HFF-Myc (cell line): ENCODE measurements at places on chromosomes 13 and 19.

- no peak for DNase-seq
These were observed 1192.2 kb downstream of the EFNB2 start for GRCh38 chr13:105343134-105343806.

- no peak for DNase-seq
These were observed 15.6 kb upstream of the SMARCA4 start for GRCh38 chr19:10945264-10945663.

GRCh38 chr13:67175836-67176459 is 54.2 kb downstream of the PCDH9 start:
- DNase-seq = no peak

- DNase-seq = no peak
These were observed 15.4 kb downstream of the CBARP start for GRCh38 chr19:1222394-1222793.

GRCh38 chr19:30088567-30088966 is 146.5 kb downstream of the URI1 start:
- DNase-seq = no peak

DNA sequence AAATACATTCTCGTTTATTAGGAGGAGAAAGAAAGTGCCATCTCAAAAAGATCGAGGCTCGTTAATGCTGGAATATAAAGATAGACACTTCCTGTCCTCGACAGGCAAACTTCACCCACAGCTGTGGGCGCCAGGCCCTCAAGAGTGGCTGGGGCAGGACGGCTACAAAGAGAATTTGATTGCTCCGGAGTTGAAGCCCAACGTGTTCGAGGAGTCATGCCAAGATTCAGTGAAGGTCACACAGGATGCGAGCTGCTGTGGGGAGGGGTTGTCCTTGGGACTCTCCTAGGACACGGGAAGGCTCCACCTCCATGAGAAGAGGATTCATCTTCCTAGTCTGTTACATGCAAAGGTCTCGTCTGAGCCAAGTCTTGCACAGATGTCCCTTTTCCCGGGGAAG is 16.3 kb upstream of the PTPRS start:
- no peak for DNase-seq

GRCh38 chr13:106098778-106099177 is 436.7 kb downstream of the EFNB2 start:
- DNase-seq = no peak

DNA sequence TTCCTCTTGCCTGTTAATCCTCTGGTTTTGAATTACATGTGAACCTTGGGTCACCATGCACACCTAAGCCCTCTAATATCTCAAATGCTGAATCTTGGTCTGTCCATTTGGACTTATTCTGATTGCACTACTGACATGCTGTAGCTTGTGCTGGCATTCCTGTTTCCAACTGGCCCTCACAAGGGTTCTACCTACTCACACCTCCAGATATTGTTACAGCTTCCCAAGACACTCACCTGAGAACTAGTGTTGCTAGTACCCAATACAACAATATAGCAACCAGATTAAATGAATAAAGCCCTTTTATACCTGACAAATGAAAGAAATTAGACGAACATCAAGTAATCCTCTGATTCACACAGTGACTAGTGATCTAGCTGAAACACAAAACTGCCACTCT is 16.6 kb downstream of the TEX30 start:
- no peak for DNase-seq

- DNase-seq = no peak
These were observed 519.5 kb downstream of the DCT start for GRCh38 chr13:93959796-93960533.

DNA sequence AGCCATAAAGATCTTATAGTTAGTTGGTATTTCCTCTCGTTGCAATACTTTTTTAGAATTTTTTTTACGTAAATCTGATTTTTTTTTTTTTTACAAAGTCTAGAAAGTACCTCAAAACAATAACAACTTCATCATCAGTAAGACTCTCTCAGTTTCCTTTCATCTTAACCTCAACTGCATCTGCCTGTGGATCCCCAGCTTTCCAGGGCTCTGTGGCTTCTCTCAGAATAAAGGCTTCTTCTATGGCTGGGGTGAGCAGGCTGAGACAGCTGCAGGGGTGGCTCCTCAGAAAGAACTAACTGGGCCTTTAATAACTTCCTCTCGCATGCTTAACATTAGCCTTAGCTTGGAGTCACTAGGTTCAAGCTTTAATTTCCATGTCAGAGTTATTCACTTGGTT is 4.2 kb downstream of the ZNF506 start:
- no peak for DNase-seq

GRCh38 chr13:22287343-22287920 is 616.6 kb downstream of the FGF9 start:
- no peak for DNase-seq

- DNase-seq = no peak
These were observed 697.0 kb downstream of the LIG4 start for GRCh38 chr13:107518292-107518691.

DNA sequence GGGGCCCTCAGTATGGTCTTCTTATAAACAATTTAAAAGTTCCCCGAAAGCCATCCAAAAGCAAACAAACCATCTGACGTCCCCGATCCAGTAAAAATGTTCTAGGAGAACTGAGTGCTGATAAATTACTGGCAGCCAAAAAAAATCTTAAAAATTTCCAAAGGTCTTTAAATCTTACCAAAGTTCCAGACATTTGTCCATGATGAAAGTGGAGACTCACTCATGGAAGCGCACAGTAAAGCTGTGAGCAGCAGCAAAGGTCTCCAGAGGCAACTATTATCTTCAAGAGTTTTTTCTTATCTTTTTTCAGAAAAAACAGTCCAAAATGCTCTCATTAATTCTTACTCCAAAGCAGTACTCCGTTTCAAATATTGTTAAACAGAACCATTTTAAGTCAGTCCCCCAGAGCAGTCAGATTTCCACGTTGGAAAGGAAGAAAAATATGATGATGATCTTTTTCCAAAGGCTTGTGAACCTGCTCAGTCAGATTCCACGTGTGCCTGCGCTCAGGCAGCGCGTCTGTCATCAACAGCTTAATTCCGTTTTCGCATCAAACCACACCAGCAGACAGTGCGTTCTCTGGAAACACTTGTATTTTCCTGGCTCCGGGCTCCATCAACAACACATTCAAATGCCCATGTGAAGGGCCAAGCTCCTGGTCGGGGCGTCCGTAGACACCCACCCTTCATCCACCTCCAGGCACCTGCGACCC is 85.4 kb downstream of the COL4A1 start:
- DNase-seq = no peak

DNA sequence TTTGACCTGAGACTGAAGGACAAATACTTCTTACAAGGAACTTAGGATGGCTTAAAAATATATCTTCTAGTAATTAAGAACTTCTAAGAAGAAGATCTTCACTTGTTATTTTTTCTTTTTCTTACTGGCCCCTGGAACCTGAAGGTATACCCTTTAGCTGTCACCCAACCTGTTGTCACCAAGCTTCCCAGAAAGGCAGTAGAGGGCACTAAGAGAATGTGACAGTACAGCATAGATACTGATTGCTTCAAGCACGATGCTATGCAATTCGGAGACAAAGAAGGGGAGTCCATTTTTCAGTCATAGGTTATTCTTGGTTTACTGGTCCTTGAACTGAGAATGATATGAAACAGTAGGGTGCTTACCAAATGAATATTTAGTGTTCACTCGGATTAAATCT is 208.3 kb upstream of the PCDH9 start:
- DNase-seq = no peak

DNA sequence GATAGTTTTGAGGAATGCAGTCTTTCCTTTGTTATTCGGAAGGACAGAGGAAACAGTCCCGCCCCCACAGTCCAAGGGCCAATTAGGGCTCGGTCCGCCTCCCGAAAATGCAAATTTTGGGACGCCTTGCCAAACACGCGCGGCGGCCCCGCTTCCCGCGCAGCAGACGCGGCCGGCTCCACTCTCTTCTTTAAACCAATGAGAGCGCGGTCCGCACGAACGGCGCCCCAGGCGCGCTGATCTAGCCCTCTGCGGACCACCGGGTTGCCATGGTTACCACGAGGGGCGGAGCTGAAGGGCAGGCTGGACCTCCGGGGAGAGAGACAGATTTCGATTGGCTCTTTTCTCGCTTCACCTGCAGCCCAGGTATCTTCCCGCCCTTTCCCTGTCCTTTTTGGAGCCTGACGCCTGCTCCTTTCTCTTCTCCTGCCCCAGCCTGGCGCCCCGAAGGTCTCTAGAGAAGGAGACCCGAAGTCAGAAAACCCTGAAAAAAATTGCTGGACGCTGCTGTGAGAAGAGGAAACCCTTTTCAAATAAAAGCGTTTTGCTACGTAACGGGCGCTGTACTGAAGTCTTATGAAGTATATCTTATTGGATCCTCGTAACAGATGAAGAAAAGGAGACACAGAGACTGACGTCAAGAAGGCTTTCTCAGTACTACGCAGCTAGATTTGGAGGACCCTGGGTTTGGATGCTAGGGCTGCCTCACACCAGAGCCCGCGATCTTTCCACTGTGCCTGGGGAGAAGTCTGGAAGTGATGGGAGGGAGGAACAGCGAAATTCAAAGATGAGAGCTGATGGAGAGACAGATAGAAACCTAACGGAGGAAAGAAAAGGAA is 2.0 kb downstream of the PTH2 start:
- no peak for DNase-seq

DNA sequence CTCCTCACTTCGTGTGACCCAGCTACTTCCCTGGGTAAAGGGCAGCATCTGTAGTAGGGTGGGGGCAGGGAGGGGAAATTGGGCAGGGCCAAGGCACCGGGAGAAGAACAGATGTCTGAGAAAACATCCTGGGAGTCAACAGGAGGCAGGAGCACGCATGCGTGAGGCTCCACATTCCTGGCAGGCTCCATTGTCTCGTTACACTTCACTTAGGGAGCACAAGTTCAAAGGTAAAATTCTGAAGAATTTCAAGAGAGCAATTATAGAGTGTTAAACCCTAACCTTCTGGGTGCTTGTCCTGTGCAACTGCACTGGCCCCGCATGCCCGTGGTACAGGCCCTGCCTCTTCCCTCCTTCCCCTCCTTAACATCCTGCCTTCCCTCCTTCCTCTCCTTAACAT is 79.6 kb upstream of the POMP start:
- DNase-seq = no peak

DNA sequence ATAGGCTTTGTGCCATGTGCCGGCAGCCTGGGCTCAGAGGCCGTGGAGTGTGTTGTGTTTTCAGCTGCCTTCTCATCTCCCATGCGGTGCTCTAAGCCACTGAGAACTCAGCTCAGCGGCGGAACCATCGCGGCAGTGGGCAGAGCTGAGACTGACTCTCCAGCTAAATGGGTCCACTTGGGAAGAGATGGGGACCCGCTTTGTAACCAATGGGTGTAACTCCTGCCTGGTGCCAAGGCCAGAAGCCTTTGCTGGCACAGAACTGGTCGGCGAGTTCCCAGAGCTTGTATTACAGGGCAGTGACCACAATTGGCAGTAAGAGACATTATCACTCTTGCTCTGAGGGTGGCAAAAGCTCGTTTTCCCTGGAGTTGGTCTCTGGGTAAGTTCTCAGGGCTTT is 183.0 kb downstream of the STK24 start:
- DNase-seq = no peak

DNA sequence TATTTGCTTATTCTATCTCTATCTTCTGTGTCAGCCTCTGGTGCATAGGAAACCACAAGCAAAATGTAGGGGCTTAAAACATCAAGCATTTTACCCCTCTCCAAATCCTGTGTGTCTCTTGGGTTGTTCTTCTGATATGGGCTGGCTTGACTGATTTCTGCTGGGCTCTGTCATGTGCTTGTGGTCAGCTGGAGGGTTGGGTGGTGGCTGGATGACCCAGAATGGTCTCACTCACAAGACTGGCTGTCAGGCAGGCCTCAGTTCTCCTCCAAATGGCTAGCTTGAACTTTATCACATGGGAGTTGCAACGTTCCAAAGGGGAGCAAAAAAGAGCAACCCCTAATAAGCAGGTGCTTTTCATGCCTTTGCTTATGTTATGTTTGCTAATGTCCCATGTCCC is 9.6 kb upstream of the LYPD5 start:
- DNase-seq = no peak

- DNase-seq = no peak
These were observed 17.5 kb downstream of the C13orf42 start for GRCh38 chr13:51093574-51093973.

DNA sequence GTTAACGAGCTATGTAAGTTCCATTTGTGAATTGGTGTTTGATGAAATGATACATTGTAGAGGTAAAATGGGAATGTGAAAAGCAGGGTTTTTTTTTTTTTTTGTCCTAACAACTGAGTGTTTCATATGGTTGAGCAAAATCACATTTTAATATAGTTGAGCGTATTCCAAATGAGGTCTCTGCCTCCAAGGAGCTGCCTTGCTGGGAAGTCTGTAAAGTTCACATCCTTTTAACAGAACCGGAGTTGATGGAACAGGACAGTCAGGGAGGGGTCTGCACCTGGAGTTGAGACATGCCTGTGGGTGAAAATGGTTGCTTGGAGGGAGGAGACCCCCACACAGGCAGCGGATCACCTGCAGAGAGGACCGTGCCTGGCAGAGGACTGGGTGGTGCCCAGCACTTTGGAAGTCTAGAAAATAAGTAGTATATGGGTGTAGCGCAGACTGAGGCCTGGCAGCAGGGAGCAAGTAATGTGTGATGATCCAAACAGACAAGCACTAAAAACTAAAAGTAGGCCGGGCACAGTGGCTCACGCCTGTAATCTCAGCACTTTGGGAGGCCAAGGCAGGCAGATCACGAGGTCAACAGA is 75.2 kb upstream of the UBAC2 start:
- DNase-seq = no peak

- DNase-seq = no peak
These were observed 396.9 kb upstream of the SLITRK5 start for GRCh38 chr13:87274209-87274819.

DNA sequence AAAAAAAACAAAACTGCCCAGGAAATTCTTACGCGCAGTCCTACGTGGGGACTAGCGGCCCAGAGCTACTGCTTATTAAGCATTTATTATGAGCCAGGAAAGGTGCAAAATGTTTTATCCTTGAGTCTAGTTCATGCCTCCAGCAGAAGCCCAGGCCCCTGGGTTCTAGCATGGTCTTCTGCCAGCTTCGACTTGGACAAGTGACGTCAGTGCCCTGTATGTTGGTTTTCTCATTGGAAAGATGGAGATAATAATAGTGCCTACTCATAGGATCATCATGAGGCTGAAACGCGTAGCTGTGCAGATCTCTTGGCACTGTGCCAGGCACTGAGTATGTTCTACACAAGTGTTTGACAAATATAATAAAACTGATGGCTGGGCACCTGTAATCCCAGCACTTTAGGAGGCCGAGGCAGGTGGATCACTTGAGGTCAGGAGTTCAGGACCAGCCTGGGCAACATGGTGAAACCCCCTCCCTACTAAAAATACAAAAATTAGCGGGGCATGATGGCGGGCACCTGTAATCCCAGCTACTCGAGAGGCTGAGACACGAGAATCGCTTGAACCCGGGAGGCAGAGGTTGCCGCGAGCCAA is 12.4 kb upstream of the SULT2B1 start:
- DNase-seq = no peak

GRCh38 chr13:36163286-36163685 is 32.1 kb upstream of the DCLK1 start:
- DNase-seq = no peak

GRCh38 chr19:19409205-19409604 is 3.7 kb downstream of the GATAD2A start:
- DNase-seq = no peak

GRCh38 chr13:21671620-21672286 is 880 bp downstream of the FGF9 start:
- DNase-seq = no peak
